ENCODE measurements at places on chromosomes 5 and 9.

DNA sequence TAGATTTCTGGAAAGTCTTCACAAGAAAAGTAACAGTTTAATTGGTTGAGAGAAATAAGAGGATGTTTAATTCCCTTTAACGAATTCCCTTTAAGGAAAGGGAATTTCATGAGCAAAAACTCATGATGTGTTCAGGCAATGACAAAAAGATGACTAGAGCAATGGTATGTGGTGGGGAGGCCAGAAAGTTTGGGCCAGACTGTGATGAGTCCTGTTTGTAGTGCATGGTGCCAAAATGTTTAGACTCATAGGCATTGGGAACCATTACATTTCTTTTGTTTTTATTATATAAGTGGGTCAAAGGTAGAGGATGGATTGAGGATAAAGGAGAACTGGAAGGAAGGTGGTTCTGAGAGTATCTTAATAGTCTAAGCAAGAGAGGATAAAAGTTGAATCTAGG lies 10.9 kb downstream of the CNTRL start:
- no peaks in the 10 kb centered on the region for H3K4me1 ChIP-seq
- no peak overlapping the region for H3K4me3 ChIP-seq
- H3K27ac ChIP-seq, result no peak overlapping the region
- no peaks in the 10 kb centered on the region for H3K36me3 ChIP-seq
- H3K27me3 ChIP-seq, result no peaks in the 10 kb centered on the region
- DNase-seq, result no peak

DNA sequence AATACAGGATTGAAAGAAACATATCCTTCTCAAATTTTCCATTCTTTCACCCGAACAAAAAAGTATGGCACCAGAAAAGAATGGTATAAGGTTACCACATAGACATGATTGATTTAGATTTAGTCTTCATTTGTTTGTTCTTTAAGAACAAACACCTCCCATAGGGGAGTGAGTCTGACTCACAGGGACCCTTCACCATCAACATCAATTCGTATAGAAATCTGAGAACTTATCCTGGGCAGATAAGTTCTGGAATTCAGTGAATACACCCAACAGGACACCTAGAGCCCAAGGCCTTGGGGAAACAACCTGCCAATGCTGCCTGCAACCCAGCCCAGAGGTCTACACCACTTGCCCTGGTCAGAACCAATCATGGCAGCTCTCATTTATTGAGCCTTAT lies 46.2 kb downstream of the LHFPL2 start:
- peaks cover 14% of the 10 kb centered on the region for H3K4me1 ChIP-seq
- no peak overlapping the region for H3K27ac ChIP-seq
- DNase-seq, result no peak
- H3K4me3 ChIP-seq, result no peak overlapping the region
- H3K36me3 ChIP-seq, result no peaks in the 10 kb centered on the region

GRCh38 chr5:123209502-123210027 lies 120.5 kb downstream of the PRDM6 start:
- no peaks in the 10 kb centered on the region for H3K4me1 ChIP-seq
- no peak overlapping the region for H3K27ac ChIP-seq
- H3K4me3 ChIP-seq, result no peak overlapping the region
- DNase-seq, result peak; percentile 48

- H3K27ac ChIP-seq, result no peak overlapping the region
- H3K4me1 ChIP-seq, result no peaks in the 10 kb centered on the region
- no peaks in the 10 kb centered on the region for H3K27me3 ChIP-seq
- no peak for DNase-seq
- H3K4me3 ChIP-seq, result no peak overlapping the region
Observed at GRCh38 chr5:111602817-111603445, 90.6 kb upstream of the STARD4 start.

DNA sequence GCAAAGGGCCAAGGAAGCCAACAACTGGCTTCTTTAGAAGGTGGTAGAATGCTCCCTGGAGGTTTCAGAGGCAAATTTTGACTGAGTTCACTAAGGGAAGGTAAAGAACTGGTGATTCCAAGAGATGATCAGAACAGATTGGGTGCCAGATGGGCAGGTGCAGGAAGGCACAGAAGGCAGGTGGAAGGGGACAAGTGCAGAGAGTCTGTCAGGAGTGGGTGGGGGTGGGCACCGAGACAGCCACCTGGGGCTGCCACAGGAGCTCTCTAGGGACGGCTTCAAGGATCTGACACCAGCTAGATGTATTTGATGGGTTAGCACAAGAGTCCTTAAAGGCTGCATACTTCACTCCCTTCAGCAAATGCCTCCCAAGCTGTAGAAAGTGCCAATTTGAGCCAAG lies 207.3 kb downstream of the PTTG1 start:
- no peak overlapping the region for H3K27ac ChIP-seq
- no peak overlapping the region for H3K4me3 ChIP-seq
- no peaks in the 10 kb centered on the region for H3K4me1 ChIP-seq
- no peaks in the 10 kb centered on the region for H3K36me3 ChIP-seq
- DNase-seq, result no peak

DNA sequence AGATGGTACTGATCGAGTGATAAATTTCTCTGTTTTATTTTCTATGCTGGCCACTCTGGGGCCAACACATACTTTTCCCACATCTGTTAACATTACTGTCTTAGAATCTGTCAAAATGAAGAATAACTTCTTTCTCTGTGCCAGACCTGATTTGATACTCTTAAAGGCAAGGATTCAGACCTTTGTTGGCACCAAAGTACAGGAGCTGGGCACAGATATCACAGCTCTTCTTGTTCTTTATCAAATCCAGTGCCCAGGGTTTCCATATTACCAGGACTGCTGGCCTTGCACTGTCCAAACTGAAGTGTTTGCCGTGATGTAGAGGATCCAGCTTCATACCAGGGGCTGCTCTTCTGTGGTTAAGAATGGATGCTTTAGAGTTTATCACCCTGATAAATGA lies 20.9 kb downstream of the ZNF474 start:
- H3K36me3 ChIP-seq, result no peaks in the 10 kb centered on the region
- no peak for DNase-seq
- no peaks in the 10 kb centered on the region for H3K27me3 ChIP-seq

DNA sequence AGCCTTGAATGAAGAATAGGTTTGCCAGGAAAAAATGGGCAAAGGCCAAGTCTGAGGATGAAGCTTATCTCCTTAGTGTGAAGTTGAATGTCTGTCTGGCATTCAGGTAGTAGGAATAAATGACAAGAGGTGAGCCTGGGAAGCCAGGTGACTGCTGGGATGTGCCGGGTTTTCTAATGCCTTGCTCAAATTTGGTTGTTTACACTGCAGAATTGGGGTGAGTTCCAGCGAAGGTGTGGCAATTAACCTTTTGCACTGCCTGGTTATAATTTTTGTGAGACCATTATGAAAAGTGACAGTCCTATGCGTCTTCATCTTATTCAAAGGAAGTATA lies 73.6 kb downstream of the MAST4 start:
- peaks cover 78% of the 10 kb centered on the region for H3K27me3 ChIP-seq
- no peaks in the 10 kb centered on the region for H3K36me3 ChIP-seq
- H3K27ac ChIP-seq, result no peak overlapping the region
- no peaks in the 10 kb centered on the region for H3K4me1 ChIP-seq
- no peak for DNase-seq

GRCh38 chr5:109558952-109559351 lies 130.8 kb upstream of the MAN2A1 start:
- no peak for DNase-seq
- no peaks in the 10 kb centered on the region for H3K36me3 ChIP-seq
- H3K27me3 ChIP-seq, result no peaks in the 10 kb centered on the region

DNA sequence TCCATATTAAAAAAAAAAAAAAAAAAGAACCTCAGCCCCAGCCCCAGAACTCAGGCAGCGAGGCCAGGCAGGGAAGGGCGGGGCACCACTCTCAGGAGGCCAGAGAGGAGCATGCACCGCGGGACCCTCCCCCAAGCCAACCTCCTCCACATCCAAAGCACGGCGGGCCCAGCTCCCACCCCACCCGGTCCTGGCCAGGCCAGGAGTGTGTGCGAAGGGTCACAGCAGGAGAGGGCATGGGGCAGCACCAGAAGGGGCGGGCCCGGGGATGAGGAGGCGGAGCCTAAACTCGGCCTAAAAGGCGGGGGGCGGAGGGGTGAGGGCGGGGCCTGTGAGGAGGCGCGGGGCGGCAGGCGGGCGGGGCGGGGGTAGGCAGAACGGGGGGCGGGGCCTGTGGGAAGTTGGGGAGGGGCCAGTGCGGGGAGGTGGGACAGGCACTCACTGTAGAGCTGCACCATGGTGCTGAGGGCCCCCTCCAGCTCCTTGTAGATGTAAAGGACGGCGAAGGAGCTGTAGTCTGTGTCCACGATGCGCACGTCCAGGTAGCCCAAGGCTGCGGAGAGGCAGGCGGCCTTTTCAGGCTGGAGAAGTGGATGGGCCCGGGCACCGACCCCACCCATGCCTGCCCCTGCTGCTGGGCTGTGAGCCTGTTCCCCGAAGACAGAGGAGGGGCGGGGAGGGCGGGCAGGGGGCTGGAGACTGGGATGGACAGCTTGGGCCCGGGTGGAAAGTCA lies 1.2 kb downstream of the LCN15 start:
- DNase-seq, result peak; percentile 46
- peaks cover 30% of the 10 kb centered on the region for H3K4me1 ChIP-seq
- no peaks in the 10 kb centered on the region for H3K27me3 ChIP-seq
- H3K4me3 ChIP-seq, result no peak overlapping the region

GRCh38 chr5:138503487-138504270 lies 38.4 kb downstream of the EGR1 start:
- H3K36me3 ChIP-seq, result peaks cover 14% of the 10 kb centered on the region
- H3K4me3 ChIP-seq, result no peak overlapping the region
- no peak overlapping the region for H3K27ac ChIP-seq
- no peaks in the 10 kb centered on the region for H3K4me1 ChIP-seq
- H3K27me3 ChIP-seq, result no peaks in the 10 kb centered on the region

All from HCT116 (cell line).